Karpas-422 (cell line): ENCODE measurements at places on chromosomes 1 and 21. TPM values are rescaled to one million over a fixed set of nuclear protein-coding genes. Genes with fewer than 3 reads are reported as not detected.

Gene LRRC3
- total RNA-seq: not detected in 2 replicates

GRCh38 chr21:45376459-45377324 lies 28.3 kb upstream of the COL18A1 start:
- DNase-seq: peak; percentile 49

DNA sequence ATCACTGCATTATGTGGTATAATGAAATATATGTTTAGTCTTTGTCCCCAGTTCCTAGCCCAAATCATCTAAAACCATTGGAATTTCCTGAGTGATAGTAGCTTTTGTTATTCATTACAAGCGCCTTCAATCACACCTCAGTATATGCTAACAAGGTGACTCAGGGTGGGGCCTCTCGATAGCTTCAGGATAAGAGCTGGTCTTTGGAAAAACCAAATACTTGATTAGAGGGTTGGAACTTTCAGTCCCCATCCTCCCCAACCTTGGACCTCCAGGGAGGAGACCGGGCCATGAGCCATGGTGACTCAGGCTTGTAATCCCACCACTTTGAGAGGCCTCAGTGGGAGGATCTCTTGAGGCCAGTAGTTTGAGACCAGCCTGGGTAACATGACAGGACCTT lies 5.1 kb upstream of the BRDT start:
- no peak for DNase-seq

DNA sequence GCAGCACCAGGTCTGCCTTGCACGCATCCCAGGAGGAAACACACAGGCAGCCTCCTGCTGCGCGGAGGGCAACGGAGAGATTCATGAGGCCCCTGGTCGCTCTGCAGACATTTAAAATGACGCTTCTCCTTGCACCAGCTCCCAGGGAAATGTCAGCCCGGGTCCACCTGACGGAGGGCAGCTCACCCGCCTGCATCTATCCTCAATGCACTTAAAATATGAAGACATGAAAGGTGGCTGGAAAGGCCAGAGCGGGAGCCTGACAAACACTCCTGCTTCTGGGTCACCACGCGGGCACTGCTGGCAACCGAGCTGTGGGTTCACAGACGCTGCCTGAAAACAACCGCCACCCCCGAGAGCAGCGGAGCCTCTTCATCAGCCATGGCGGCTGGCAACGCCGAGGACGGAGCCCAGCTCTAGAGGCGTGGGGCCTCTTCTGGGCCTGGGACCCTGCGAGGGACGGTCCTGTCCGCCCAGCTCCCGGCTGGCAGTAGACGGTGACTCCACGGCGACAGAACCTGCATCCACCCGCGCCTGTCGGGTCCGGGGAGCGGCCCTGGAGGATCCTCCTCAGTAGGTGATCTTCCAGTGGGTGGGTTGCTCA lies 22.7 kb downstream of the POFUT2 start:
- DNase-seq: no peak

GRCh38 chr1:234398849-234399381 lies 25.7 kb downstream of the COA6 start:
- peak; percentile 79 for DNase-seq

Gene CLDN14
- not detected in 2 replicates for total RNA-seq

GRCh38 chr1:180603850-180604226 lies 28.0 kb upstream of the XPR1 start:
- no peak for DNase-seq

DNA sequence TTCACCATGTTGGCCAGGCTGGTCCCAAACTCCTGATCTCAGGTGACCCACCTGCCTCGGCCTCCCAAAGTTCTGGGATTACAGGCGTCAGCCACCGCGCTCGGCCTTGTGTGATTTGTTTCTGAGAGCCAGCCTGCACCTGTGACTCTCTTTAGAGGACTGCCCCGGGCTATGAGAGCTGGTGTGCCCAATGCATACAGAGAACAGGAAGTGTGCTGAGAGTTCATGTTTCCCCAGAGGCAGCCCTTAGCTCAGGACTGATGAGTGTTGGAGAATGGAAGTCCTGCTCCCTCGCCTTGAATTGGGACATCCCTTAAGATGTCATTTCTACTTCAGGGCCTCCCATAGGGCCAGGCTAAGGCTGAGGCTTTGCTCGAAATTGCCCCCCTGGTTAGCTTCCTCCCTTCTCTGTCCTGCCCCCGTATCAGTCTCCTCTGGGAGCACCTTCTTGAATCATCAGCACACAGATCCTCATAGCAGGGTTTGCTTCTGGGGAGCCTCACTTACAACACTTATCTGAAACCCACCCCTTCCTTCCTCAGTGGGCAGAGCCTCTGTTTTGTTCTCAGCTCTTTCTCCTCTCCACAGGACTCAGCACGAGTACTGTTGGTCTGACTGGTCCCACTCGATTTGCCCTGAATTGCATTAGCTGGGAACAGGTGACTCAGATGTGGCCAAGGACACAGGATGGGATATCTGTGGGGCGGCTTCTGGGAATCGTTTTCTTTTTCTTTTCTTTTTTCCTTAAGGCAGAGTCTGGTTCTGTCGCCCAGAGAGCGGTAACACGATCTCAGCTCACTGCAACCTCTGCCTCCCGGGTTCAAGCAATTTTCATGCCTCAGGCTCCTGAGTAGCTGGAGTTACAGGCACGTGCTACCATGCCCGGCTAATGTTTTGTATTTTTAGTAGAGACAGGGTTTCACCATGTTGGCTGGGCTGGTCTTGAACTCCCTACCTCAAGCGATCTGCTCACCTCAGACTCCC lies 80.1 kb downstream of the UBIAD1 start:
- DNase-seq: peak; percentile 49

DNA sequence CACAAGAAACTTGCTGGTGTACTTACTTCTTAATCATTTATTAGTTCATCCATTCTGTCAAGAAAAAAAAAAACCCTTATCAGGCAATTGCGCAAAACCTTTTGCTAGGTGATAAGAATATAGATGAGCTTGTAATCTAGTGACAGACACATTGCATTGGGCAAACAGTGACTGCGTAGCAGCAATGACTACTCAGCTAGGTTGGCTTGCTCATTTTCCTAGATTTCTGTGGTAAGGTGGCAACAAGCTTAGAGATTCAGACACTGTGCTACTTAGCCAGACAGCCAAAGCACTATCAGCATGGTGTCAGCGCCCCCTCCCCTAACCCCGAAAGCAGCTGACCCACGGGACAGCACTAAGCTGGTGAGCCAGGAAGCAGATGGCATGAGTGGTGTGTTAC lies 203.1 kb downstream of the BARHL2 start:
- no peak for DNase-seq

DNA sequence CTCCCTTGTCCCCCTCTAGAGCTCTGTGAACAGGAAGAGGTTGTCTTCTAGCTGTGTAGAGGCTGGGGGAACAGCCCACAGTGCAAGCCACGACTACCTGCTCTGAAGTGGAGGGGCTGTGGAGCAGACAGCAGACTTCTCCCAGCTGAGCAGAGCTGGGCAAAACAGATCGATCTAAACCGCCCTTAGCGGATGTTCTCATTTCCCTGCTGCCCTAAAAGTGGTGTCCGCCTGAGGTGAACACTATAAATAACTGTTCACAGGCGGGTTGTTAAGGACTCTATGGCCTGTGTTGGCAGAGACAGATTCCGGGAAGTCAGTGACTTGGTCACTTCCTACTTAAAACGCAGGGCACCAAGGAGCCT lies 203.2 kb downstream of the RHOU start:
- no peak for DNase-seq

DNA sequence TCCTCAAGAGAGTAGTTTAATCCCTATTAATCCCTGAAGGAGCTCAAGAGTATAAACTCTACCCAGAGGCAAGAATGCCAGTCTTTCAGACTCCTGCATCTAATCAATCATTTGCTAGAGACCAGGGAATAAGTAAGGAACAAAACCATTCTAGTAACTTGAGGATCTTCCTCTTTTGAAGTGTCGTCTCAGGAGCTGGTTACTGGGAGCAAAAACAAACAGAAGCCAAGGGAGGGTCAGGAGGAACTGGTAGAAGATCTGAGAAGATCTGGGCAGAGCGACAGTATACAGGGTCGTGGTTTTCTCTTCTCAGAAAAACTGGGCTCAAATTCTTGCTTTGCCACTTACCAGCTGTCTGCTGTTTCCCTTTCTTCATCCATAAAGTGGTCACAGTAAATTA lies 69.3 kb downstream of the RPS6KA1 start:
- no peak for DNase-seq

Gene EXOC8
- 12.1 and 12.6 TPM in 2 replicates for total RNA-seq

Gene CFHR2
- total RNA-seq: not detected in 2 replicates

DNA sequence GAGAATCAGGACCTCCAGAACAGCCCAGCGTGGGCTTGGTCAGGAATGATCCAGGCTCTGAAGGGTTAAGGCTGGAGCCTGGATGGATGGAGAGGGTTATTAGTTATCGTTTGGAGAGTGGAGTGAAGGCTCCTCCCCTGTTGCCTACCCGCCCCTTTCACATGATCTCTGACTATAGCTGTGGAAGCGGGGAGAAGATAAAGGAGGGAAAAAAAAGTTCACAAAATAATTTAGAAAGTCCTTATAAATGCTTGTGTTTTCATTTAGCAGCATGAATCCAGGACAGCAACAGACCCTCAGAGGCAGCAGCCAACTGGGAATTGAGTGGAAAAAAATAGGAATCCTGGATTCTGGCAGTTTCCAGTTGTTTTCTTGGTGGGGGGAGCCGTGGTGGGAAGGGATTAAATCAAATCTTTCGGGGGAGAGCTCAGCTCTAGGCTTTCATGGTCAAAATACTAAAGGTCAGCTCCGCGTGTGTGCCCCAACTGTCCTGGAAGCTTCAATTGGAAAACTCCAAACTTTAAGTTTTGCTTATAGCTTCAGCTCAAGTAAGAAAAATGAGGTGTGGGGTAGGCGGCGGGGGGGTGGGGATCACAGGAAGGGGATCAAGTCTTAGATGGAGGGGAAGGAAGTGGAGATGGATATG lies 595 bp upstream of the DDR2 start:
- DNase-seq: no peak

DNA sequence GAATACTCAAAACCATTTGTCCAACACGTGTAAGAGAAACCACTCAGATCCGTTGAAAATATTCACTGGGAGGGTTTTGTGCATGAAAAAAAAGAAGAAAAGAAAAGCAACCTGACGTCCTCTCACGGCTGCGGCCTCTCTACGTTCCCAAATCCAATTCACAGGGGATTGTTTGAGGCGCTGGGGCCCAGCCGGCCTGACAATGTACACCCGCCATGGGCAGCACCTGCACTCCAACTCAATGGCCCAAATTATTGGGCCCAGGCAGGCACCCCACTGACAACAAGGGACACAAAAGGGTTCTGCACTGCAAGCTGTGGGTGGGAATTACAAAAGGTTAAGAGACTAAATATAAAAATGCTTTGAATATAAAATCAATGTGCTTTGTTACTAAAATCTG lies 41.5 kb downstream of the MORN1 start:
- DNase-seq: no peak

DNA sequence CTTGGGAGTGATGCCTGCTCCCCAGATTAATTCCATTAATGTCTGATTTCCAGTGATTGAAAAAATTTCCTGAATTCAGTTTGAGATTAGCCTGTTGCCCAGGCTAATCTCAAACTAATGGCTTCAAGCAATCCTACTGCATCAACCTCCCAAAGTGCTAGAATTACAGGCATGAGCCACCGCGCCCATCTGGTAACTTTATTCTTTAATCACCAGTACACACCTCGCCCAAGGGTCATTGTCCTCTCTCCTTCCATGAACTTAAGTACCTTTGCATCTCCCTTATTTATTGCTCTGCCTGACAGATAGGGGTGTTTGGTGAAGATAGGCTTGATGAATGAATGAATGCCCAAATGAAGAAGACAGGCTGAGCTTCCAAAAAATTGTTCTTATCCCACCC lies 366.5 kb downstream of the SIPA1L2 start:
- no peak for DNase-seq

Gene PRAMEF6
- total RNA-seq: not detected in 2 replicates

Gene KRTAP20-1
- total RNA-seq: not detected in 2 replicates

- no peak for DNase-seq
Observed at GRCh38 chr21:38323721-38324531, 67.1 kb downstream of the KCNJ15 start.

DNA sequence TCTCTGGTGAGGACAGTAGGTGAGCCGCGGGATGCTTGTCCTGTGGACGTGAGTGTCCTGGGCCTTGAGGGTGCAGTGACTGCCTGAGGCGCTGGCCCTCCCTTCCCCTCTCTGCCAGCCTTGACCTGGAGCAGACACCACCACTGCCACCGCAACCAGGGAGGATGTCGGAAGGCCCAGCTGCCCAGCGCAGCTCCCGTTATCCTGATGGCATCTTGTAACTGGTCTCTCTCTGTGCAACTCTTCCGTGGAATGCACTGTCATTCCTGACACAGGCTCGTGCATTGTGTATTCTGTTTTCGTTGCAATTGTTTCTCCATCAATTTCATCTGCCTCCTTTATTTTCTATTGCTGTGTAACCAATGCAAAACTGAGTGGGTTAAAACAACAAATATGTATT lies 118.2 kb downstream of the PCBP3 start:
- DNase-seq: no peak

DNA sequence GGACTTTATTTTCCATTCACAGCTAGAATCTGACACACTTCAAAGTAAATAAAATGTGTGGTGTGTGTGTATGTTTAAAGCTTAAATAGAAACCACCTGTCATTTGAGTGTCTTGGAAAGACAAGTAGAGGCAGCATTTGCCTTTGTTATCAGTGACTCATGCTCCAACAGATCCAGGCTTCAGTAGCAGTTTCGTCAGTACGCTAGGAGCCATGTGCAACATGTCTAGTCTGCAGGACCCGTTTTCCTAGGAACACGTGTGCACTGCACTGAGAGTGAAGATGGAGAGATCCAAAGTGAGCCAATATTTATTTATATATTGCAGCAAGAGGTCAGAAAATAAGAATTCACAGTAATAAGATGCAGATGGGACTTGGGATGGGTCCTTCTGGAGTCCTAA lies 41.8 kb downstream of the SGIP1 start:
- DNase-seq: no peak

- DNase-seq: no peak
Observed at GRCh38 chr1:153387001-153387400, 3.9 kb downstream of the S100A8 start.

DNA sequence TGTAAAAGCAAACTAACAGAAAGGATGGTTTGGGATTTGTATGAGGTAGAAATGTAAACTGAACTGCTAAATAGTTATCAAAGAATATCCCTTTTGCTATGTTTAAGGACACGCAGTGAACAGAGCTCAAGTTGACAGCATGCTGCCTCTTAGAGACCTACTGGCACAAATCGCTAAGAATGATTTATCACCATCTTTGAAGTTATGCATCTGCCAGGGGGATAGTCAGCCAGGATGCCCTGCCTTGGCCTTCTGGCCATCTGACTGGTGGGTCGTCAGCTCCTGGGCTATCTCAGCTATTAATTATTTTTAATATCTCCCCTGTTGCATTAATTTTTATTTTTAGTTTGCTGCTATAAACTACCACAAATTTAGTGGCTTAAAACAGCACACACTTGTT lies 334.8 kb upstream of the KAZN start:
- no peak for DNase-seq

GRCh38 chr1:173383351-173383750 lies 93.8 kb upstream of the PRDX6 start:
- DNase-seq: no peak

Gene SLC16A4
- total RNA-seq: 51.4 and 116 TPM in 2 replicates

GRCh38 chr1:37692834-37693175 lies 489 bp downstream of the CDCA8 start:
- DNase-seq: no peak
